ENCODE measurements at places on chromosomes 5 and 9. TPM values are rescaled to one million over a fixed set of nuclear protein-coding genes. Genes with fewer than 3 reads are reported as not detected.
A peak's percentile ranks its signal among the peaks of the same experiment; 100 is the strongest.

The PCDHGA1 gene
- total RNA-seq: 1.8 TPM

The HRH2 gene
- total RNA-seq: 20.0 TPM

The PTGS1 gene
- 6.0 TPM for total RNA-seq

The SEC24A gene
- total RNA-seq: 15.9 TPM

The PPP3R2 gene
- total RNA-seq: not detected

The IL4 gene
- not detected for total RNA-seq

The DDX46 gene
- total RNA-seq: 21.9 TPM

The ANKRD33B gene
- total RNA-seq: 4.8 TPM

The SLC25A2 gene
- not detected for total RNA-seq

GRCh38 chr5:160269017-160269416, 39.7 kb downstream of the FABP6 start:
- DNase-seq: peak; percentile 93

DNA sequence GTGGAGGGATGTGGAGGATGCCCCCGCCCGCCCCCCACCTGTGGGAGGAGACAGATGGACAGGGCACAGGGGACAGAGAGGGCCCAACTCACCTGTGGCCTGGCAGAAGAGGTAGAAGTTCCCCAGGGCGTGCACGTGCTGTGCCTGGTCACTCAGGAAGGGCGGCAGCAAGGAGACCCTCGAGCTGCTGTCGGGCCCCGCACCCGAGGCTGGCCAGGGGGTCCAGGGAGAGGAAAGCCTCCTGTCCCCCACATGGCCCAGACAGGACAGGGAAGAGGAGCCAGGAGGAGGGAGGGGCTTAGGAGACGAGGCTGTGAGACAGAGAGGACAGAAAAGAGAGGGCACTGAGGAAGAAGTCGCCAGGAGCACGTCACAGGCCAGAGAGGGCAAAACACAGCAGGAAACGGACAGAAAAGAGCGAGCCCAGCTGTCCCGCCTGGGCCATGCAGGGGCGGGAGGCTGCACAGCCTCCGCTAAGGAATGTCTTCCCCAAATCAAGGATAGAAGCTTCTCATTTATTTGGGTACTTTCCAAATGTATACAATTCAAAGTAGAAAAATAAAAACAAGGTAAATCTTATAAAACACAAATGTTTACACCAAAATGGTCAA, 58.5 kb downstream of the SECISBP2 start:
- DNase-seq: no peak

GRCh38 chr9:124741662-124742061, 29.4 kb downstream of the NR6A1 start:
- no peak for DNase-seq

DNA sequence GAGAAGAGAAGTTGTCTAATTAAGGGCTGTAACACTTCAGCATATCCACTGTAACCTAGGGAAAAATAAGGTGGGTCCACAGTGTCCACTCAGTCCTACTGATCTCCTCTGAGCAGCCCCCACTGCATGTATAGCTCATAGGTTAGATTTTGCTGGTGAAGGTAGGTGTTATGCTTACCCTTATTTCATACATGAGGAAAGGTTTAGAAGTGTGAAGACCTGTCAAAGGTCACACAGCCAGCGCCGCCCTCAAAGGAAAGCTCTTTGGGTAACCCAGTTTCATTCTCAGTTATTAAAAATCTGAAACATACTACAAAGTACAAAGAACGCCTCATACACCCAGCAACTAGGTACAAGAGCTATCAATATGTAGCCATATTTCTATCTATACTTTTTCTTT, 87.2 kb downstream of the TLE4 start:
- DNase-seq: no peak

GRCh38 chr9:77514886-77515711, 133.0 kb downstream of the GNA14 start:
- DNase-seq: peak; percentile 39

DNA sequence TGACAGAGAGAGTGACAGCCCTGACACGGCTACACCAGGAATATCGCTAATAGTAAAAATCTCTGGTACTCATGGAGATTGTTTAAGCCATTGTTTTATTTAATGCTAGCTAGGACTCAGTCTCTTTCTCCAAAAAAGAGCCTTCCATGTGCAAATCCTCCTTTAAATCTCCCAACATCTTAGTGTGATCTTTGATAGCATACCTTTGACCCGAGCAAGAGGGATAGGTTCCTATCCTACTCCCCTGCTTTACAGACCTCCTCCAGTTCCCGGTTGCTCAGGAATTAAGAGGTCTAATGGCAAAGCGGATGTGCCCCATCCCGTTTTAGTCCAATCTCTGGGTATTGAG, 663 bp upstream of the FRMD3 start:
- no peak for DNase-seq

DNA sequence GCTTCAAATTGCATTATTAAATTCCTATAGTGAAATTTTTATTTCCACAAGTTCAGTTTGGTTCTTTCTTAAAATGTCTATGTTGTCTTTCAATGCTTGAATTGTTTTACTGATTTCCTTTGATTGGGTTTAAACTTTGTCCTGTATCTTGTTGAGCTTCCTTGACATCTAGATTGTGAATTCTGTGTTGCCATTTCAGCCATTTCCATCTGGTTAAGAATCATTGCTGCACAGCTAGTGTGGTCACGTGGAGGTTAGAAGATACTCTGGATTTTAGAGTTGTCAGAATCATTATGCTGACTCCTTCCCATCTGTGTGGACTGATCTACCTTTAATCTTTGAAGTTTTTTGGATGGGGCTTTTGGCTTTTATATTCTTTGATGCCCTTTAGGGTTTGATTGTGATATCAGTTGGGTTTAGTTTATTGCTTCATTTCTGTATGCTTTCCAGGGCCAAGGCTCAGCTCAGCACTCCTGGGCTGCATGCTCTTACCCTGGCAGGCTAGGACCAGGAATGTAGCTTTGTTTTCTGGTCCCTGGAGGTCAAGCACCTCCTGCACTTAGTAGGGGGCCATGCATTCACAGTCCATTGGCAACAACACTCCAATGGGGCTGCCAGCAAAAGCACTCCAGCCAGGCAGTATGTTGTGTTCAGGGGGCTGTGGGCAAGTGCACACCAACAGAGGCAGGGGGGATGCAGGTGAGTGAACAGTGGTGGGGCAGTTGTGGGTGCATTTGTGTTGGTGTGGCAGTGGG, 141.4 kb downstream of the PRR16 start:
- DNase-seq: no peak

- DNase-seq: no peak
Measured at GRCh38 chr9:137711678-137712105, 92.9 kb downstream of the EHMT1 start.

DNA sequence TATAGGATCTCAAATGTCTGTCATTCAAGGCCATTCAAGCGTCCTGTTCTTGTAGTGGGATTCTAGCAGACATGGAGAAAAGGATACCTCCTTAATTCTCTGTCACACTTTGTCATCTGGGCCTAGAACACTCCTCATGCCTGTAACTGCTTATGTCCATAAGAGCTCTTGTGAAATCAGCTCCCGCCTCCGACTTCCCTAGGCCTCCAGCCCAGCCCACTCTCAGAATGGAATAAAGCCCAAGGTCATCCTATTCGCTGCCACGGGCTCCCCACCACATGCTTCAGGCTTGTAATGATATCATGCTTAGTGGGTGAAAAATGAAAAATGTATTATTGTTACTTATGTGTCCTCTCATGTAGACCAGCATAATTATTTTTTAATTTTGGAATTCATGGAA, 632.5 kb downstream of the ISL1 start:
- no peak for DNase-seq

- DNase-seq: no peak
Measured at GRCh38 chr9:136587944-136588662, 42.3 kb upstream of the NOTCH1 start.

DNA sequence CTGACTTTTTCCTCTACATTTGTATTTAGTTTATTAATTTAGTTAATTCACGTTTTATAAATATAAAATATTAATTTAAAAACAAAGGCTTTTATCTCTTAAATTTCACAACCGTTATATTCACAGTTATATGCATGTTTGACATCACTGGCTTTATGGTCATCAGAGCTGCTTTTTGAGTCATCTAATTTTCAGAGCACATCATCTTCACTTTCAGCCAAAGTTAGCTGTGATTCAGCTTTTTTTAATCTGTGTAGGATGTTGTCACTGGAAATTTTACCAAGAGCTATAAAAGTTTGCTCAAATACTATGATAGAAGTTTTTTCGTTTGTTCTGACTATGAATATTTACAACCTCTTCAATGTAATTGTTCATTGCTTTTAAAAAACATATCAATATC, 12.4 kb downstream of the CDC37L1 start:
- DNase-seq: no peak

DNA sequence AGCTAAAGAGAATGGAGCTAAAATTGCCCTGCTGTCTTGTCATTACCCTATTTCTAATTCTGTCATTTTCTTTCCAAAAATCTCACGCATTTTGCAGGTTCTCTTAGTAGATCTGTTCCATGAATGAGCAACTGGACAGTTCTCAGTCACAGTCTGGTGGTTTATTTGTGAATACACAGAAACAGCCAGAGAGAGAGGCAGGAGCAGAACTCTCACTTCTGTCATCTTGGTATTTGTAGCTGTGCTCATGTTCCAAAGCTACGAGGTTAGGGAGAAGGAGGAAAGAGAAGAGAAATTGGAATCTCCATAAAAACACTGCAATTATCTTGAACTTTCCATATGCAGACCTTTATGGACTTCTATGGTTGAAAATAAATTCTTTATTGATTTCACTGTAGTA, 118.0 kb upstream of the OR13F1 start:
- DNase-seq: no peak

DNA sequence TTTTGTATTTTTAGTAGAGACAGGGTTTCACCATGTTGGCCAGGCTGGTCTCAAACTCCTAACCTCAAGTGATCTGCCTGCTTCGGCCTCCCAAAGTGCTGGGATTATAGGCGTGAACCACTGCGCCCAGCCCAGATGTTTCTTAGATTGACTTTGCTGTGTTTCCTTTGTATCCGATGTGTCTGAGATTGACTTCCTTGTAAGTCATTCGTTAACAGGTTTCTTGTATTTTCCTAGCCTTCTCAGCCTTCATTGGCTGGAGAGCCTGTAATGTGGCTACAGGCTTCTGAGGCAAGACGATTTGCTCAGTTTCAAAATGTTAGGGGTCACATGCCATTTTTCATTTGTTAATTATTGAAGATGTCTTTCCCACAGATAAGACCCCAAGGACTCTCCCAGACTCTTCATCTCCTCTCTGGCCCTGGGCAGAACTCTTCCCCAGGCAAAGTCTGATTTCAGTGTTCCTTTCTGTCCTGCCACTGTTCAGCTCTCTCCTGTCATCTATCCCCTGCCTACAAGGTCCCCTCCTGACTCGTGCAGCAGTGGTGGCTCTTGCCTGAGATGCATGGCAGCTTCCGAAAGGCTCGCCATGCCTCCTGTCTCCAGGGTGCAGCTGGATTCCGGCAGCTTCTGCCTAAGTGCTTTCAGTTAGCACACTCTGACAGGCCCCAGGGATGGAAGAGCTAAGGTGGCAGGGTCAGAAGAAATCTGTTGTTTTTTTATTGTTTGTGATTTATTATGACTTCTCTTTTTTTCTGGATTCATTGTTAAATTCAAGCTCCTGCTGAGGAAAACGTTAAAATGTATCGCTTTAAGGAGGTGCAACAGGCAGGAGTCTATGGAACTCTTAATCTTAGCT, 206.4 kb downstream of the AOPEP start:
- DNase-seq: no peak

DNA sequence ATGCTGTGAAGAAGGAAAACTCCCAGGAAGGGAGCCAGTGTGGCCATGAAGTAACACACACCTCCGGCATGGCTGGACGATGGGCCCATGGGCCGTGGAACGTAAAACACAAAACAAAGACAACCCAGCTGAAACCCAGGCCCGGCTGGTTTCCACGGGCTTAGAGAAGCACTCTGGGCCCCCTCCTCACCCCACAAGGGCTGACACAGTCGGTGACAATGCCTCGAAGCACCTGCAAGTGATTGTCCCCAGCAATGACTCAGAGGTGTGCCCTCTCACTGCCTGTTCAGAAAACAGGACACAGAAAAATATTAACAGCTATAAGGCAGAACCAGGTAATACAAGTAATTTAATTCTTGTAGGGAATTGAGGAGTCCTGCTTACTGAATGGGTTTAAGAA, 135.3 kb downstream of the ROR2 start:
- no peak for DNase-seq

GRCh38 chr9:104984121-104984520, 56.2 kb upstream of the ABCA1 start:
- DNase-seq: no peak

- no peak for DNase-seq
Measured at GRCh38 chr5:33852319-33852718, 39.5 kb downstream of the ADAMTS12 start.

All from left cardiac atrium (tissue), 4 donors.